Activated naive CD8-positive, alpha-beta T cell treated with anti-CD3 and anti-CD28 coated beads, Interleukin-2, amount 10 ng/mL, durations not matched to agents 7 days and 5 days (primary cell): ENCODE measurements at places on chromosomes 16 and 17. TPM values are rescaled to one million over a fixed set of nuclear protein-coding genes. Genes with fewer than 3 reads are reported as not detected.

CACNA1H gene
- 2.9 TPM for total RNA-seq

RPL26 gene
- total RNA-seq, result 1,984 TPM

GAS7 gene
- total RNA-seq, result 2.7 TPM

- no peak overlapping the region for H3K27ac ChIP-seq
- no peaks in the 10 kb centered on the region for H3K27me3 ChIP-seq
- H3K36me3 ChIP-seq, result peaks cover 23% of the 10 kb centered on the region
- no peak for DNase-seq
- no peaks in the 10 kb centered on the region for H3K4me1 ChIP-seq
Measured at GRCh38 chr17:18344021-18344420, 19.3 kb downstream of the SHMT1 start.

DNA sequence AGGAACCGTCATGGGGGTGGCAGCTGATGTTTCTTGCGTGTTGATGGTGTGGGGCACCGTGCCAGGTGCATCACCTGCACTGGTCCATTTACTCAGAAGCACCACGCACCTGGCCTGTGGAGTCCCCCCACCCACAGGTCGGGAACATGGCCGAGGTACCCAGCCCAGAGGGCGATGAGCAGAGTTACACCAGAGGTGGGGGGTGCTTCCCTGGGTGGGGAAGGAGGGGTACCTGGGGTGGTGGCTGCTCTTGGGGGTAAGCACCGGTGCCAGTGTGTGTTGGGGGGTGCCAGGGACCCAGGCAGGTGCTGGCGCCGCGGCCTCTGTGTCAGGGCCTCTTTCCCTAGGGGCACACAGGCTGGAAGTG is 5.0 kb upstream of the ZNF750 start:
- H3K27me3 ChIP-seq, result no peaks in the 10 kb centered on the region
- H3K36me3 ChIP-seq, result peaks cover 4% of the 10 kb centered on the region
- H3K4me1 ChIP-seq, result peaks cover 5% of the 10 kb centered on the region
- H3K4me3 ChIP-seq, result no peak overlapping the region
- DNase-seq, result no peak

DNA sequence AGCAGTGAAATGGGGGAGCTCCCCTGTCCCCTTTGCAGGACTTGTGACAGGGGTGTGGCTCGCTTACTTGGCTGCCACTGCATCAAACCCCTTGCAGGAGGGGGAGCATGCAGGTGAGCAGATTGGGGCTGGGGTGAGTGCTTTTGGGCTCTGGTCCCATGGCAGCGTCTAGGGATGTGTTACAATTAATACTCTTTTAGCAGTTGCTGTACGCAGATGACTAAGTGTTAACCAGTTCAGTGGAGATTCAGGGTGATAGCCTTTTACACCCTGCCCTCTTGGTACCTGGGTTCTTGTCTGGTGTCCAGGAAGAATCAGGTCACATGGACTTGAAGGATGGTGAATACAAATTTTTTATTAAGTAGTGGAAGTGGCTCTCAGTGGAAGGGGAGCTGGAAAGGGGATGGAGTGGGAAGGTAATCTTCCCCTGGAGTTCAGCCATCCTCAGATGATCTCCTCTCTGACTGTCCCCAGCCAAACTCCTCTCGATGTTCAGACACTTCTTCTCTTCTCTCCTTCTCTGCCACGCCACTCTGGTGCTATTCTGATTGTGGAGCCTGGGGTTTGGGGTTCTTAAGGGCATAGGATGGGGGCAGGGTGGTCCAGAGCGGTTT is 100.1 kb downstream of the MARF1 start:
- no peaks in the 10 kb centered on the region for H3K4me1 ChIP-seq
- DNase-seq, result no peak
- H3K27me3 ChIP-seq, result no peaks in the 10 kb centered on the region
- H3K36me3 ChIP-seq, result no peaks in the 10 kb centered on the region

GRCh38 chr16:20901068-20901435 is 481 bp downstream of the LYRM1 start:
- H3K27me3 ChIP-seq, result no peaks in the 10 kb centered on the region
- H3K27ac ChIP-seq, result peak overlapping the region; percentile 99
- DNase-seq, result no peak
- H3K4me1 ChIP-seq, result peaks cover 74% of the 10 kb centered on the region
- peaks cover 43% of the 10 kb centered on the region for H3K36me3 ChIP-seq
- H3K4me3 ChIP-seq, result peak overlapping the region; percentile 95

GRCh38 chr17:38458521-38458920 is 30.3 kb downstream of the ARHGAP23 start:
- no peak overlapping the region for H3K27ac ChIP-seq
- peaks cover 22% of the 10 kb centered on the region for H3K27me3 ChIP-seq
- DNase-seq, result no peak
- no peak overlapping the region for H3K4me3 ChIP-seq

DNA sequence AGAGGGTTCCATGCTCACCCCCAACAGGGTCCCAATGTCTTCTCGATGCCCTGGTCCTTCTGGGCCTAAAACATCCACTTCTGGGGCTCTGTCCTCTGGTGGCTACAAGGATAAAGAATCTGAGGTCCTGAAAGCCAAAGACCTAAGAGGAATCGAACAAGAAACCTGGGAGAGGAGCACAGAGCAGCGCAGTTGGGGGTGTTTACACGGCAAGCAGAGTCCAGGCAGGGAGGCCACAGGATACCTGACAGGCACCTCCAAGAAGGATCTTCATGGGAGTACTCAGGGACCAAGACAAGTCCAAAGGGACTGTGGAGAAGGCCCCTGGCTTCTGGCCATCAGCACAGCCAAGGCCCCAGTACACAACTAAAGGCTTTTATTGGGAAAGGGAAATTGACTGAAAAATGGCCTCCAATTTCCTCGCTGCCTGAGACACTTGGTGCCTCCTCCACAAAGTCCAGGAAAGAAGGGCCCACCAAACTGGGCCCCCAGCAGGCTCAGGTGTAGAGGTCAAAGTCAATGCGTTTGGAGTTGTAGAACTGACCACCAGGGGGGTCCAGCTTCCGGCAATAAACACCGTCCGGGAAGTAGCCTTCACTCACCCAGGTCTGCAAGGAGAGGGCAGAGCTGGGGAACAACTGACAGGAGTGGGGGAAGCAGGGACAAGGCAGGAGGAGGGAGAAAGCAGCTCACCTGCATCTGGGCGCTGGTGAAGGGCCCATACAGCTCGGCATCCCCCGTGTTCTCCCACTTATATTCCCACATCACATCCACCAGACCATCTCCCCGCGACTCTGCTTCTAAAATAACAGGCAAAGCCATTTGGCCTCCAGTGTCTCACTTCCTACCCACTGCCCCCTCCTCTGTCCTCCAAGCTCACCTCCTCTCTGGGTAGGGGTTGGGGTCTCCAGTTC is 2.4 kb downstream of the CD2BP2 start:
- H3K4me3 ChIP-seq, result peak overlapping the region; percentile 24
- H3K4me1 ChIP-seq, result peaks cover 44% of the 10 kb centered on the region
- H3K27me3 ChIP-seq, result no peaks in the 10 kb centered on the region
- peaks cover 19% of the 10 kb centered on the region for H3K36me3 ChIP-seq
